ENCODE measurements at places on chromosomes 13 and 19.

DNA sequence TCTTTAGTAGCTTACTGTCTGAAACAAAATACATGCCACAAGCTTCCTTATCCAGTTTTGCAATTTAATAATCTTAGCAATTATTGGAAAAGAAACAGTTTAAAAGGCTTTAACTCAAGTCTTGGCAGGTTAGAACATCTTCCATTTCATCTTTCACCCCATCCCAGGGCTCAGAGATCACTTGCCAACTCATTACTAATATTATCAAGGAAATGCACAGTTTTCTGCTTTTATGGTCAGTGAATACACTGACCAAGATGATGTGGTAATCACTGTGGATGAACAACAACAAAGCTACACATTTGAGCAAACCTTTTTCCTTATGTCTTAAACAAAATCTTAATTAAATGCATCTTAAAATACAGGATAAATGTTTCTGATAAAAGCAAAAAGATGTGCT lies 48.0 kb upstream of the ITM2B start:
- DNase-seq = no peak

DNA sequence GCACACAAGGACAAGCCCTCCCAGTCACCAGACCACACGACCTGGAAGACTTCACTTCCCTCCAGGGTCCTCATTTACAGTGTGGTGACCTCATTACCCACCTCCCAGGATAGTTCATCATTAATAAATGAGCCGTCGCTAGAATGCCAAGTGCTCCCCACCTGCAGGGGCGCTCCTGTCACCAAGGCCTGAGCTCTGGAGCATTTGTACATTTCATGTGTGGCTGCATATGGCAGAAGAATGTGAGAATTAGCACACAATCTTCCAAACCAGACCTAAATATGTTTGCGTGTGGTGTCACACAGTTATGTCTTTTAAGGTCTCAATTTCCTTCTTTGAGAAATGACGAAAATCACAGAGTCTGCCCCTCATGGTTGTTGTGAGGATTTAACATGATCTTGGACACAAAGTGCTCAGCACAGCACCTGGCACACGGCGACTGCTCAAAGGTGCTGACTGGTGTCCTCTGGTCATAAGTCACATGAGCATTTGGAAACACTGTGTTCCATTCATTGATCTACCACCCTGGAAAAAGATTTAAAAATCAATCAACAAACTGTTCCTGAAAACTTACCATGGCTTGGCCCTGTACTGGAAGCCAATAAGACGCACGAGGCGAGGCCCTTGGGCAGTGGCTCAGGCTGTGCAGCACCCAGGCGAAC lies 150.6 kb upstream of the SPACA7 start:
- DNase-seq = no peak

DNA sequence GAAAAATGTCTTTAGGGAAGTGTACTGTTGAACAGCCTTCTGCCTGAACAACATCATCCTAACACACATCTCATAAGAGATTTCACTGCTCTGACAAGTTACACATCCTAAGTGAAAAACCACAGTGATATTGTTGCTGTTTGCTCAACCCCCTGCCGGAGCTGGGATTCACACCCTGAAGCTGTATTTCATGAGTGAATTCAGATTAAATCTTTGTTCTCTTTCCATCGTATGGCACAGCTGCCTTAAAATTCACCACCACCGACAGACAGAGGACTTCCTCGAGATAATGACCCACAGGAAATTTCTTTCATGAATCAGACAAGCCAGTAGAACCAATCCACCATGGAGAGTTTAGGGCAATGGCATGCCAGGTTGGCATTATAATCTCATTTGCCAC lies 280.8 kb downstream of the DCT start:
- no peak for DNase-seq

GRCh38 chr19:2561895-2562294 lies 86.0 kb downstream of the GADD45B start:
- DNase-seq = peak; percentile 64

- DNase-seq = peak; percentile 42
Measured at GRCh38 chr13:108155185-108156106, 59.9 kb downstream of the LIG4 start.

GRCh38 chr19:289651-290371 lies 1.4 kb downstream of the PLPP2 start:
- DNase-seq = peak; percentile 60

GRCh38 chr19:10744801-10745293 lies 27.0 kb downstream of the DNM2 start:
- no peak for DNase-seq

- no peak for DNase-seq
Measured at GRCh38 chr19:46761418-46761831, 15.2 kb upstream of the STRN4 start.

DNA sequence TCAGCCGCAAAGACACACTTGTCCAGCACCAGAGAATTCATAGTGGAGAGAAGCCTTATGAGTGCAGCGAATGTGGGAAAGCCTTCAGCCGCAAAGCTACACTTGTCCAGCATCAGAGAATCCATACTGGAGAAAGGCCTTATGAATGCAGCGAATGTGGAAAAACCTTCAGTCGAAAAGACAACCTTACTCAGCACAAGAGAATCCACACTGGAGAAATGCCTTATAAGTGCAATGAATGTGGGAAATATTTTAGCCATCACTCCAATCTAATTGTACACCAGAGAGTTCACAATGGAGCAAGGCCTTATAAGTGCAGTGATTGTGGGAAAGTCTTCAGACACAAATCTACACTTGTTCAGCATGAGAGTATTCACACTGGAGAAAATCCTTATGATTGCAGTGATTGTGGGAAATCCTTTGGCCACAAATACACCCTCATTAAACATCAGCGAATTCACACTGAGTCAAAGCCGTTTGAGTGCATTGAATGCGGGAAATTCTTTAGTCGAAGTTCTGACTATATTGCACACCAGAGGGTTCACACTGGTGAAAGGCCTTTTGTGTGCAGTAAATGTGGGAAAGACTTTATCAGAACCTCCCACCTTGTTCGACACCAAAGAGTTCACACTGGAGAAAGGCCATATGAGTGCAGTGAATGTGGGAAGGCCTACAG lies 6.8 kb downstream of the ZNF134 start:
- no peak for DNase-seq

GRCh38 chr19:40872209-40872608 lies 9.8 kb downstream of the CYP2A7 start:
- DNase-seq = no peak

DNA sequence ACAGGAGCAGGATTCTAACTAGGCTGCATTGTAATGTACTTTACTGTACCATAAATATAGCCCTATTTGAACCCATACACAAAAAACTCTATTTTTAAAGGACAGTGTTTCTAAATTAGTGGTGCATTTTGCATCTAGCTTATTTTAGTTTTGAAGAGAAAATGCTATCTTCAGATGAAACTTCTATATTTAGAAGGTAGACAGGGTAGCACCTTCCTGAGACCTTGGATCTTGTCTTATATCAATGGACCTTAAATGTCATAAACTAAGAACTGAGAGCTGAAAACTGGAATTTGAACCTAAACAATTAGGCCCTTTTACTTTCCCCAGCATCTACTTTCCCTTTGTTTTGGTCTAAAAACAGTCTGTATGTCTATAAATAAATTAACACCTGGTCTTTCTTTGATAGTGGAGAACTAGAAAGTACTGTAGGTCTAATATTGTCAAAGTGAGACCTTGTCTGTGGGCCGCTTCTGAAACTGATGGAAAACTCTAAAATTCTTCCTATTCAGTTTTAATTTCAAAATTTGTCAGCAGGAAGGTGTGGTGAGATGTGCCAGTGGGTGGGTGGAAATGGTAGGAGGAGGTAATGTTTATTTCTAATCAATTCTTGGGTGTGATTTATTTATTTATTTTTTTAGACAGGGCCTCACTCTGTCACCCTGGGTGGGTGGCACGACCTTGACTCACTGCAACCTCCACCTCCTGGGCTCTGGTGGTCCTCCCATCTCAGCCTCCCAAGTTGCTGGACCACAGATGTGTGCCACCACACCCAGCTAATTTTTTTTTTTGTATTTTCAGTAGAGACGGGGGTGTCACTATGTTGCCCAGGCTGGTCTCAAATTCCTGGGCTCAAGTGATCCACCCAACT lies 10.1 kb downstream of the COG3 start:
- DNase-seq = no peak

- no peak for DNase-seq
Measured at GRCh38 chr13:89163096-89163495, 1491.9 kb downstream of the SLITRK5 start.

Data from activated gamma-delta T cell treated with Interleukin-2 at 50 U/mL for 16 hours (primary cell).